Hypothalamus (tissue), 51 donors: ENCODE measurements at places on chromosomes 12 and 14.

DNA sequence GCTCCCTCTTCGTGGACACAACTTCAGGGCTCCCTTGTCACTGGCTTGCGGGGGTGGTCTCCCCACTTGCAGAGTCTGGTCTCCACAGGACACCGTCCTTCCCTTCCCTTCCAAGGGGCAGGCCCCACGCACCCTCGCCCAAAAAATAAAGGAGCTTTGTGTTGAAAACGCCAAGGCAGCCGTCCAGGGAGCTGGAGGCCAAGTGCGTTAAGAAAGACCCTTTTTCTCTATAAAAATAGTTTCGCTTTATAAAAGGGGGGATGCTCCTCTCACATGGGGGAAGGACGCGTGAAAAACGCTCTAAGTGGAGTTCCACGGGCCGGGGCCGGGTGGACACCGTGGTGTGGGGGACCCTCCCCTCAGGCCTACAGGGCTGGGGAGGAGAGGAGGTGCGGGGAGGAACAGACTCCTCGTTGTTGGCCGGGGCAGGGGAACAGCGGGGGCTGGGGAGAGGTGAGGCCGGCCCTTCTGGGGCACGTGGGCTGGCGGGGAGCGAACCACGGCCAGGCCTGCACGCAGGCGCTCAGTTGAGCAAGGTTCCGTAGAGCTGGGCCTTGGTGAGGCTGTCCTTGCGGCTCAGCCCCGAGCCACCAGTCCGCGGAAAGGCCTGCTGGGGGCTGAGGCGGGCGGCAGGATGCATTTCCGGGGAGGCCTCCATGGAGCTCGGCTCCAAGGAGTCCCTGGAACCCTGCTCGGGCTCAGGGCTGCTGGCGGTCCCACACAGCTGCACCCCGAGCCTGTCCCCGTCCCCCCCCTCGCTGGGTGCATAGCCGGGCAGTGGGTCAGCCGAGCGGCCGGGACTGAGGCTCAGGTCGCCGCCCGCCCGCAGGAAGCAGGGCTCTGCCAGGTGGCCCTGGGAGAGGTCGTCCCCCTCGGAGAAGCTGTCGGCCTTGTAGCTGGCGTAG lies 49.5 kb downstream of the BEGAIN start:
- peak; percentile 76 for DNase-seq

GRCh38 chr12:32091696-32092095 lies 15.0 kb upstream of the BICD1 start:
- no peak for DNase-seq

DNA sequence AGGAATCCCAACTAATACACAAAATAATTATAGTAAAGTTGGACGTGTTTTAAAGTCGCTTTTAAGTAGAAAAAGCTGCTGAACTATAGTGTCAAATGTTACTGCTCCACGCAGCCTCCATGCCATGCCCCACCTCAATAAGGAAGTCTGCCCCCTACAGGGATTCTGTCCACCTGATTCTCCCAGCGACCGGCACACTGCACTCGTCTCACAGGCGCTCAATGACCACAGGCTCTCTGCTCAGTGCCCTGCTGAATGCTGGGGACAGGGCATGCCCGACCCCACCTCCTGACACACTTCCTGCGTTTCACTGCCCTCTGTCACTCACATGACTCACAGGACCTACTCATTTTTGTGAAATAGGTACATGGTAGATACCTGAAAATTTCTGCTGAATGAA lies 48.9 kb downstream of the BDKRB1 start:
- no peak for DNase-seq

DNA sequence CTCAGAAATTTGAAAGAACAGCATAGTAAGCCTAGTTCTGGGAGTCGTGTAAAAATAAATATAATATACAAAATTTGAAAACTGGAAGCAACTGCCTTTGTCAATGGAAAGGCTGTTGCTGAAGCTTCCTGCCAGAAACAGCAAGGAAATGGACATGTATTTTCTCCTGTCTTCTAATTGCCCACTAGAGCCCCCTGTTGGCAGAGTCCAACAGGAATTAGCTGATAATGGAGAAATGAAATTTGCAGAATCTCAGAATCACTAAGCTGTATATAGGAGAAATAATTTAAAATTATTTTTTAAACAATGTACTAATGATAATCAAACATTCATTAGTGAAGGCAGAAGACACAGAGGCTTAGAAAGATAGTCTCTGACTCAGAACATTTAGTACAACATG lies 414.8 kb downstream of the SLC6A15 start:
- DNase-seq, result no peak

- DNase-seq, result no peak
Measured at GRCh38 chr12:3681595-3682061, 71.3 kb downstream of the CRACR2A start.
